ENCODE measurements at places on chromosomes 2 and 18.

- DNase-seq, result no peak
Measured at GRCh38 chr2:100054426-100054825, 88.0 kb downstream of the AFF3 start.

DNA sequence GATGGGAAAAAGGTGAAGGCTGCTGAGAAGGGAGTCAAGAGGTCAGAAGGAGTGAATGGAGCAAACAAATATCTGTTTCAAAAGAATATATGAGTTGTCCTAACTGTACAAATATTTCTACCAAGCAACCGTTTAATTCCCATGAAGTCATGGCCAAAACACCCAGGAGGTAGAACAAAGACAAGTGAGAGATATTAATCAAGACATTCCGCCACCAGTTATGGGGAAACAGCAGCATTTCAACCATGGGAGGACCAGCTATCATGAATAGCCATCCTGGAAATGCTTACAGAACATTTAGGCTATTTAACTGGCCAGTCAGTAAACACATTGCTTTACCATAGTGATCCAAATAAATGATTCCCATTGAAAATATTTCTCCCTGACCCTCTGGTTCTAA lies 396.3 kb downstream of the IRS1 start:
- DNase-seq, result no peak

DNA sequence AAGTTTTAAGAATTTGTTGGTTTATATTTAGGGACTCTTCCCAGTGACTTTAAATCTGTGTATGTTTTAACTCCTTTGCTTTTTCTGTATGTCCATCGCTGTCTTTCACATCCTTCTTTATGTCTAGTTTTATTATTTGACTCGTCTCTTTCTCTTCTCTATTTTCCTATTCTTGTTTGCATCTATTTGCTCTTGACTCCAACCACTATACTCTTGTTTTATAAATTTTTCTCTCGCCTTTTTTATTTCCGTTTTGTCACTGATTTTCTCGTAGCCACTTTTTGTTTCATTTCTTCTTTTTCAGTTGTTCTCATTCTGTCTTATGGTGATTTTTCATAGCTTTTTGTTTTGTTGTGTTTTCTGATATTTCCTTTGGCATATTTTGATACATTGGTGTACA lies 170.5 kb upstream of the NETO1 start:
- DNase-seq, result no peak

DNA sequence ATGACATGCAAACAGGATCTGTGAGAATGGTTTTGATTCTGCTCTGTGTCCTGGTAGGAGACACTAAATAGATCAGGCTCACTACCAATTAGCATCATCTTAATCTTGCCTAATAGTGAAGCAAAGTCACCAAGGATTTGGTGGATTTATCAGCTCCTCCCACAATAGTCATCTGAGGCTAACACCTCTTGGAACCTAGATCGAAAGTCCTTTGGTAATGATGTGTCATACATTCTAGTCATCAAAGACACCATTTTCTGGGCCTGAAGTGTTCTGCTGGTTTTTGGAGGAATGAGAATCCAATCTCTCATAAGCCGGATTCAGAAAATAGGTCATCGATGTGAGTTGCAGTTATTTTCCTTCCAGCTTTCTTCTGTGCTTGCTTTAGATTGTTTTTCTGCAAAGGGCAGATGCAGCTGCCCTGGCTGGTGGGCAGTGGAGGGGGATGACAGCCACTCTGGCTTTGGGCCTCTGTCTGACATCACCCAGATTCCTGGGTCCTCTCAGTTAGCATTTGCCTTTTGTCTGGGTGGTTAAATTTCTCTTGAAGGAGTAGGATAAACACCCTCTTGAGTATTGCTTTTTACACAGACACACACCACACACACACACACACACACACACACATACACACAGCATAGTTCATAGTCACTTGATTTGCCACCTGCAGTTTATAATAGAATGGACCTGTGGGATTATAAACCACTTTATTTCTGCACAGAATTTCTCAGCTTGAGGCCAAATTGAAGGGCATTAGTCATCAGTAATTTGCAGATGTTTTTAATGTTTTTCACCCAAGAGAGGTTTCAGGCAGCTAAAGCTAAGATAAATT lies at the start of gene MYO3B:
Gene MYO3B, plus strand, starts transcription at position 198 of the 832 bp plus-strand sequence. Its CDS starts 141 bp downstream, at position 339.
- DNase-seq, result peak; percentile 56

DNA sequence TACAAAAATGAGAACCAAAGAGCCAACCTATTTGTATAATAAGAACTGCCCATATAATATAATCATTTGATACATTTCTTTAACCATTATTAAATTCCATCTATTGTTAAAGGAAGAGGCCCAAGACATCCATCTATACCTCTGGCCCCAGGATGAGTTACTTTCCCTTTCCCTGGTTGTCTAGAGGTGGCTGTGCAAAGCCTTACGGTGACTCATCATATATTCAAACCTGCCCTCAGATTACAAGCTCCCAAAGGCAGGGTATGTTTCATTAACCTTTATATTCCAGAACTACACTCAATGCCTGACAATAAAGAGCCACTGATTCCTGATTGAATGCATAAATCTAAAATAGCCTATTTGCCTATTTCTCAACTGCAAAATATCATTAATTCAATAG lies 105.8 kb upstream of the PID1 start:
- DNase-seq, result no peak

GRCh38 chr2:198321522-198322088 lies 517.2 kb downstream of the PLCL1 start:
- DNase-seq, result no peak
